Naive thymus-derived CD4-positive, alpha-beta T cell (primary cell): ENCODE measurements at places on chromosomes 7 and 10. TPM values are rescaled to one million over a fixed set of nuclear protein-coding genes. Genes with fewer than 3 reads are reported as not detected.
A peak's percentile ranks its signal among the peaks of the same experiment; 100 is the strongest.

DNA sequence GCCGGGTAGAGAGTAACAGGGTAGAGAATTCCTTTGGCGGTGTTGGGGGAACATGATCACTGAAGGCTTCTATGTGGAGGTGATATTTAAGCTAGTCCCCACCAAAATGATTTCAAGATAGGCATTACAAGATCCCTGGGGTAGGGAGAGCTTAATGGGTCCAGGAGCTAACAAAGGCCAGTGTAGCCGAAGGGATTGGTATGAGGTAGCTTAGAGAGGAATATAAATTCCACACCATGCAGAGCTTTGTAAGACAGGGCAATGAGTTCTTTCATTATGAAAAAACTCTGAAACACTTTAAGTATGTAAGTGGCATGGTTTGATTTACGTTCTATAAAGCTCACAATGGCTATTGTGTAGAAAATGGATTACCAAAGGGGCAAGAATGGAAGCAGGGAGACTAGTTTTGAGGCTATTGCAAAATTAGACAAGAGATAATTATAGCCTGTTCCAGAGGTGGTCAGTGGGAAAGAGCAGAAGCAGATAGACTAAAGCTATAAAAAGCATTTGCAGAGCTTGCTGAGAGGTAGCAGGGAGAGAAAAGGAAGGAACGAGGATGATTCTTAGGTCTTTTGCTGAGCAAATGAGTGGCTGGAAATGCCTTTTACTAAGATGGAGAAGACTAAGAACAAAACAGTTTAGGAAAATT, 119.7 kb upstream of the SLC25A13 start:
- H3K27me3 ChIP-seq = no peaks in the 10 kb centered on the region
- no peak overlapping the region for H3K27ac ChIP-seq
- no peak for DNase-seq
- H3K36me3 ChIP-seq = no peaks in the 10 kb centered on the region
- H3K4me1 ChIP-seq = no peaks in the 10 kb centered on the region

DNA sequence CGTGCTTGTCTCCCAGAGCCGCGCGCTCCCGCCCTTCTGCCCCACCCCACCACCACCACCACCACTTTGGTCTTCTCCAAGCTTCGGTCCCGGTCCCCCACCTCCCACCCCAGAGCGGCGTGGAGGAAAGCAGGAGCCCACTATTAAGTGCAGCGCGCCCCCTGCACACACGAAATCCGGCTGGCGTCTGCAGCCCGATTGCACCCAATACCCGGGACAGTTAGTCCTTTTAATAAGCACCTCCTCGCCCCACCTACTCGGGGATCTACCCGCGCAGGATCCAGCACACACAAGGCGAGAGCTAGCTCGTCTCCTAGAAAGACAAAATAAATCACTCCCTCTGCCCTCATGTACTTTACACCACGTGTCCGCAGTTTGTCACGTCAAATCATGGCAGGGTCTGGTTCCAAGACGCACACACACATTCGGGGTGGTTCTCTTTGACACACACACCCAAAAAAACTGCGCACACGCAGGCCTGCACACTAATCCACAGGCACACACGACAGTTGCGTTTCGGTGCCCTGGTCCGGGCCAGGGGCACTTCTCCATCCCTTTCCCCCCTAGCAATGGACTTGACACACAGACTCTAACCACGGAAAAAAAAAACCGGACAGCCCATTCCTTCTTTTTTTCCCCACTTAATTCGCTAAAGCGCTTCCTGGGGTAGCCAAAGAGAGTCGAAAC, 1.6 kb downstream of the SFMBT2 start:
- peak; percentile 62 for DNase-seq
- H3K27ac ChIP-seq = peak overlapping the region; percentile 76
- H3K4me1 ChIP-seq = peaks cover 31% of the 10 kb centered on the region
- H3K4me3 ChIP-seq = peak overlapping the region; percentile 92
- no peaks in the 10 kb centered on the region for H3K27me3 ChIP-seq
- peaks cover 13% of the 10 kb centered on the region for H3K36me3 ChIP-seq

DNA sequence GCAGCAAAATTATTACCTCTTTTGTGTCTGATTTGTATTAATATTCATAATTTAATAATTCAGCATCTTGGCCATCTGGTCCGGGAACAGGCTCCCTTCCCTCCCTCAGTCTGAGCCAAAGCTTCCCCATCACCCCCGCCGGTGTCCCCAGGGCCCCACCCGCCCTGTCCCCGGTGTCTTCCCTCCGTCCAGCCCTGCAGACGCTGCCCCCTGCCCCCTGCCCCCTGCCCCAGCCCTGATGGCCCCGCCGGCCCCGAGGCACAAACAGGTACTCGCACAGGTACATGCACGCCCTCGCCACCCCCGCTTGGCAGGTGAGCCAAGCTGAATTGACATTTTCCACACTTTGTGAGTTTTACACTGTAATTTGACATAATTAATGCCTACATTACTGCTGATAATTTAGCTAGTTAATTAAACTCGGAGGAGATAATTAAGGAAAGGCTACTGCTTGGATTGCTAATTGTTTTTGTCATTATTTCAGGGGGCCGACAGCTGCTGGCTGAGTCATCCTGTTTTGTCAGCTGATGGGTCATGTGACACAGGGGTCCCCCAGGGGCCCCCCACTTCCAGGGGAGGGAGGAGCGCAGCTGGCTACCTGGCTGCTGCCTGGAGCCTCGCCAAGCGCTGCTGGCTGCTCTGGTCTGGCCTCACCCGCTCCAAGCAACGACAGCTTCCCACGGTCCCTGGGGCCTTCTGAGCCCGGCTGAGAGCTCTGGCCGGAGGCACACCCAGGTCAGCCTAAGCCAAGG, 36.6 kb downstream of the MICALL2 start:
- H3K4me3 ChIP-seq = no peak overlapping the region
- no peak for DNase-seq
- H3K27me3 ChIP-seq = no peaks in the 10 kb centered on the region
- no peaks in the 10 kb centered on the region for H3K36me3 ChIP-seq

GRCh38 chr7:30465811-30466180, 12.8 kb downstream of the NOD1 start:
- H3K27me3 ChIP-seq = no peaks in the 10 kb centered on the region
- peaks cover 6% of the 10 kb centered on the region for H3K4me1 ChIP-seq
- H3K36me3 ChIP-seq = no peaks in the 10 kb centered on the region
- no peak overlapping the region for H3K4me3 ChIP-seq

- H3K36me3 ChIP-seq = no peaks in the 10 kb centered on the region
- no peak overlapping the region for H3K4me3 ChIP-seq
- H3K27ac ChIP-seq = no peak overlapping the region
- DNase-seq = no peak
- H3K4me1 ChIP-seq = peaks cover 14% of the 10 kb centered on the region
Measured at GRCh38 chr10:69407621-69408301, 9.0 kb downstream of the TACR2 start.

DNA sequence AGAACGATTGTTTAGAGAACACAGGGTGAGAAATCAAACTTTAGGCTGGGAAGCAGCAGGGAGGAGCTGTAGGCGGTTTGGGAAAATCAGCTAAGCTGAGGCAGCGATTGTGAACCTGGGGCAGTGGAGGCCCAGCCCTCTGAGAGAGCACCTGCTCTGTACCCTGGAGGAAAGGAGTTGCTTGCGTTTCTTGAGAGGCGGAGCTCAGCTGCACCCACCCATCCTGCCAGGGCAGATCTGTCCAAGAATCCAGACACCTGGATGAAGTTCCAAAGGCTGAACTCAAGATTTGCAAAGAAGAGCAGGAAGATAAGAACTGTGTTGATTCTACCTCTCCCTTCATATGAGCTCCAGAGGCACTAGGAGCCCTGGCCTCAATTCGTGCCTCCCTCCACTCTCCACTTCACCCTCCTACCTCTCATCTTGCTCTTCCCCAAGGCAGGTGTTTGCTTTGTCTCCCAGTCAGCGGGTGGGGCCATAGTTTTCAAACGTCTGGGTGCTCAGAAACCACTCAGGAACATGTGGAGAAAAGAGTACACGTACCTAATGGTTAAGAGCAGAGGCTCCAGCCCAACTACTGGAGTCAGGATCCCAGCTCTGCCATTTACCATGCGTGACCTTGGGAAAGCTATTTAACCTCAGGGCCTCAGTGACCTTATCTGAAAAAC, 21.5 kb upstream of the TMEM213 start:
- no peaks in the 10 kb centered on the region for H3K4me1 ChIP-seq
- H3K4me3 ChIP-seq = no peak overlapping the region

DNA sequence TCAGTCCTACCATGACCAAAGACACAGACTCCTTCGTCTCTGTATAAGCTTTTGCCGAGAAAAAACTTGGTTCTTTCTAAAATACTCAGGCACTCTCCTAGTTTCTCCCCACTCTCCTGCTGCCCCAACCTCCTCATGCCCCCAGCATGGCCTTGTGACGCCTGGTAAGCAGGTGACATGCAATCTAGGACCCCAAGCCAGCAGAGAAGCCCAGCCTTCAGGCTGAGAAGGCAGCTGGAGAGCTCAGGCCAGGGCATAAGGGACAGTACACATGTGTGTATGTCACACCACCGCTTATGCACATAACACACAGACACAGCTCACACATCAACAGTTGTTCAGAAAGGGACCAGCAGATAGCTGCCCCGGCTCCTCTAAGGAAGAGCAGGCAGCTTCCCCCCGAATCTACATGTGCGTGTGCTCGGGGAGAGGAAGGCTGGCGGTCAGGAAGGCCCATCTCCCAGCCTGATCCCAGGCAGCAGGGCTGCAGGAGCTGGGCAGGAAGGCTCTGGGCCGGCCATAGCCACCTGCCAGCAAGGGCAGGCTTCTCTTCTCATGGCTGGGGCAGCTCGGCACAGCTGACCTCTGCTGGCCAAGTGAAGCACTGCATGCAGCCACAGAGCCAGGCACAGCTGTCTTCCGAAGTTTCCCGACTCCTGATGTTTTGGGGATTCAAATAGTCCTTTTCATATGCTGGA, 8.5 kb downstream of the DDX56 start:
- DNase-seq = peak; percentile 44
- no peaks in the 10 kb centered on the region for H3K4me1 ChIP-seq
- no peak overlapping the region for H3K4me3 ChIP-seq
- H3K36me3 ChIP-seq = peaks cover 65% of the 10 kb centered on the region
- peak overlapping the region; percentile 41 for H3K27ac ChIP-seq
- no peaks in the 10 kb centered on the region for H3K27me3 ChIP-seq

DNA sequence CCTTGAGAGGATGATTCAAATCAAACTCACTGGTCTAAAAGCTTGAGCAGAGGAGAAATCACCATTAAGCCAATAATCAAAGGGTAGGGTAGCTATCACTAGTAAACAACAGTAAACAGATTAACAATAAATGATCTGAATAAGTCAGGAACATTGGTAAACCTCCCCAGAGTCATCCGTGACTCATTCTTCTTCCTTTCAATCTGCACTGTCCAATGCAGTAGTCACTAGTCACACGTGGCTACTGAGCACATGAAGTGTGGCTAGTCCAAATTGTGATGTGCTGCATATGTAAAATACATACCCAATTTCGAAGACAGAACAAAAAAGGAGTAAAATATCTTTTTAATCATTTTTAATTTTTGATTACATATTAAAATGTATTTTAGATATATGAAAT, 64.0 kb downstream of the ERCC6 start:
- H3K4me3 ChIP-seq = no peak overlapping the region
- no peak for DNase-seq
- H3K27me3 ChIP-seq = no peaks in the 10 kb centered on the region
- no peak overlapping the region for H3K27ac ChIP-seq
- H3K36me3 ChIP-seq = peaks cover 7% of the 10 kb centered on the region

GRCh38 chr7:44797329-44798258, 1.1 kb downstream of the PPIA start:
- peak overlapping the region; percentile 87 for H3K4me3 ChIP-seq
- no peaks in the 10 kb centered on the region for H3K27me3 ChIP-seq
- peaks cover 12% of the 10 kb centered on the region for H3K4me1 ChIP-seq
- peak overlapping the region; percentile 98 for H3K27ac ChIP-seq
- H3K36me3 ChIP-seq = peaks cover 24% of the 10 kb centered on the region

- H3K27ac ChIP-seq = peak overlapping the region; percentile 34
- H3K36me3 ChIP-seq = no peaks in the 10 kb centered on the region
- H3K4me3 ChIP-seq = peak overlapping the region; percentile 63
- no peaks in the 10 kb centered on the region for H3K27me3 ChIP-seq
Measured at GRCh38 chr7:48035967-48036478, 680 bp downstream of the C7orf57 start.

- no peaks in the 10 kb centered on the region for H3K36me3 ChIP-seq
- no peaks in the 10 kb centered on the region for H3K4me1 ChIP-seq
- no peak overlapping the region for H3K27ac ChIP-seq
- no peak overlapping the region for H3K4me3 ChIP-seq
Measured at GRCh38 chr10:13567030-13567429, 19.7 kb upstream of the PRPF18 start.

- no peak overlapping the region for H3K4me3 ChIP-seq
- no peaks in the 10 kb centered on the region for H3K4me1 ChIP-seq
- no peak for DNase-seq
- no peak overlapping the region for H3K27ac ChIP-seq
- no peaks in the 10 kb centered on the region for H3K36me3 ChIP-seq
- H3K27me3 ChIP-seq = no peaks in the 10 kb centered on the region
Measured at GRCh38 chr10:30915146-30915545, 116.5 kb downstream of the ZNF438 start.

- no peak overlapping the region for H3K4me3 ChIP-seq
- H3K36me3 ChIP-seq = no peaks in the 10 kb centered on the region
- DNase-seq = no peak
- H3K4me1 ChIP-seq = no peaks in the 10 kb centered on the region
- no peaks in the 10 kb centered on the region for H3K27me3 ChIP-seq
Measured at GRCh38 chr7:135704074-135704473, 23.9 kb downstream of the SLC13A4 start.

GRCh38 chr7:36289833-36290661, 99.6 kb upstream of the ANLN start:
- no peaks in the 10 kb centered on the region for H3K27me3 ChIP-seq
- H3K36me3 ChIP-seq = no peaks in the 10 kb centered on the region
- DNase-seq = no peak
- H3K4me3 ChIP-seq = no peak overlapping the region

- no peak for DNase-seq
- H3K4me1 ChIP-seq = no peaks in the 10 kb centered on the region
- H3K36me3 ChIP-seq = no peaks in the 10 kb centered on the region
Measured at GRCh38 chr7:47414342-47415317, 167.3 kb downstream of the TNS3 start.

- no peak overlapping the region for H3K4me3 ChIP-seq
- no peak for DNase-seq
- H3K27ac ChIP-seq = no peak overlapping the region
- no peaks in the 10 kb centered on the region for H3K4me1 ChIP-seq
- no peaks in the 10 kb centered on the region for H3K36me3 ChIP-seq
- no peaks in the 10 kb centered on the region for H3K27me3 ChIP-seq
Measured at GRCh38 chr10:122296363-122297120, 25.4 kb downstream of the BTBD16 start.

DNA sequence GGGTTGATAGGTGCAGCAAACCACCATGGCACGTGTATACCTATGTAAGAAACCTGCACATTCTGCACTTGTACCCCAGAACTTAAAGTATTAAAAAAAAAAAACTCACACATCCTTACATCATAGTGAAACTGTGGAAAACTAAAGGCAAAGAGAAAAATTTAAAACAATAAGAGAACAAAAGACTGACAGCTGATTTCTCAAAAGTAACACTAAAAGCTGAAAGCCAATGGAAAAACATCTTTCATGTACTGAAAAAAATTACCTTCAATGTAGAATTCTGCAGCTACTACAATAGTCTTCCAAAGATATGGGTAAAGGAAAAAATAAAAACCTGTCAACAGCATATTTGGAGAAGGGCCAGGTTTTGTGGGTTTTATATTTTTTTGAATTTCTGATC, 729.1 kb upstream of the NRP1 start:
- H3K27ac ChIP-seq = no peak overlapping the region
- no peak overlapping the region for H3K4me3 ChIP-seq
- no peaks in the 10 kb centered on the region for H3K36me3 ChIP-seq
- DNase-seq = no peak
- H3K4me1 ChIP-seq = no peaks in the 10 kb centered on the region
- H3K27me3 ChIP-seq = no peaks in the 10 kb centered on the region

The ZNF138 gene
- 19.0 TPM for total RNA-seq

The WDFY4 gene
- 0.33 and 0.56 TPM in 2 replicates for total RNA-seq

The RBP4 gene
- total RNA-seq = not detected

The NEUROD6 gene
- total RNA-seq = not detected

The TLL2 gene
- not detected for total RNA-seq

The TNRC18 gene
- 34.2 TPM for total RNA-seq

The COL17A1 gene
- not detected for total RNA-seq

The CYP3A7 gene
- total RNA-seq = not detected
